ENCODE measurements at places on chromosomes 7 and 10.

- no peak overlapping the region for H3K4me3 ChIP-seq
- DNase-seq, result no peak
- H3K27ac ChIP-seq, result no peak overlapping the region
- no peaks in the 10 kb centered on the region for H3K36me3 ChIP-seq
Measured at GRCh38 chr7:84107259-84107658, 87.3 kb downstream of the SEMA3A start.

DNA sequence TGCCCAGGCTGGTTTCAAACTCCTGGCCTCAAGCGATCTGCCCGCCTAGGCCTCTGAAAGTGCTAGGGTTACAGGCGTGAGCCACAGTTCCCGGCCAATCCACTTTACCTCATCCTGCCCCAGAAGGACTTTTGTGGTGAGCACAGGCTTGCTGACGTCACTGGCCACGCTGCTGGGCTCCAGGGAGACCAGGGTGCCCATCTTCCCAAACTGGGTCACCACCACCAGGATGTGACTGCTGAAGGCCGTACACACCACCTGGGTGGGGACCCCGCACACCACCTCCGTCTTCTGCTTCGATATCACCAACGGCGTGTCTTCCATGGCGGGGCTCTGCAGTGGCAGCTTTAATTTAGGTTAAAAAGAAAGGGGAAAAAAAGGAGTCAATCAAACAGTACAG, 816 bp downstream of the PSMG3 start:
- H3K27me3 ChIP-seq, result no peaks in the 10 kb centered on the region
- peak overlapping the region; percentile 81 for H3K4me3 ChIP-seq

- H3K36me3 ChIP-seq, result no peaks in the 10 kb centered on the region
- peak; percentile 65 for DNase-seq
- H3K27me3 ChIP-seq, result no peaks in the 10 kb centered on the region
- H3K4me1 ChIP-seq, result peaks cover 19% of the 10 kb centered on the region
- H3K4me3 ChIP-seq, result peak overlapping the region; percentile 22
Measured at GRCh38 chr7:131859147-131859821, 302.9 kb upstream of the PODXL start.

DNA sequence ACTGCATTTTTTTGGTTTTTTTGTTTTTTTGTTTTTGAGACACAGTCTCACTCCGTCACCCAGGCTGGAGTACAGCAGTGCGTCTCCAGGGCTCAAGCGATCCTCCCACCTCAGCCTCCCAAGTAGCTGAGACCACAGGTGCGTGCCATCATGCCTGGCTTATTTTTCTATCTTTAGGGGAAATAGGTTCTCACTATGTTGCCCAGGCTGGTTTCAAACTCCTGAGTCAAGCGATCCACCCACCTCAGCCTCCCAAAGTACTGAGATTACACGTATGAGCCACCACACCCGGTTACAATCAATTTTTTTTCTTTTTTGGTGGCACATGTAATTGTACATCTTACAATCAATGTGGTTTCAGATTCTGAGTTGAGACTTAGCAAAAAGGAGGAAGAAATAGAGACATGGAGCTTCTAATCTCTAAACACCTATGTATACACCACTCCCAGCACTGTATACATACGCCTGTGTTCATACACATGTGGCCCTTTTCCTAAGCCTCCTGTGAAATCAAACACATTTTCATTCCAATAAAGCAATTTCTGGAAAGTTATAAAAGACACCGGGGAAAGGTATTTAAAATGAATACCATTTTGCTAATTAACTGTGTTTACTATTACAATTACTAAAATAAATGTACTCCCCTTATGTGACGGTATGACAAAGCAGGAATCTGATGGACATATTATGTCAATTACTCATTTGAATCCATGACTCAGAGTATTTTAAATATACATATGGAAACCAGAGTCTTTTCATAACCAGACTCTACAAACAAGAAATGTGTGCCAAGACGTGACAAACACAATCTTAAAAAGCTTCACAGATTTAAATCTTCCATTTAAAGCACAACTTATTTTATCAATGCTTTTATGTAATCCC, 40.9 kb downstream of the SMURF1 start:
- peak; percentile 70 for DNase-seq
- peaks cover 38% of the 10 kb centered on the region for H3K4me1 ChIP-seq
- no peak overlapping the region for H3K4me3 ChIP-seq
- H3K27me3 ChIP-seq, result no peaks in the 10 kb centered on the region
- no peaks in the 10 kb centered on the region for H3K36me3 ChIP-seq

DNA sequence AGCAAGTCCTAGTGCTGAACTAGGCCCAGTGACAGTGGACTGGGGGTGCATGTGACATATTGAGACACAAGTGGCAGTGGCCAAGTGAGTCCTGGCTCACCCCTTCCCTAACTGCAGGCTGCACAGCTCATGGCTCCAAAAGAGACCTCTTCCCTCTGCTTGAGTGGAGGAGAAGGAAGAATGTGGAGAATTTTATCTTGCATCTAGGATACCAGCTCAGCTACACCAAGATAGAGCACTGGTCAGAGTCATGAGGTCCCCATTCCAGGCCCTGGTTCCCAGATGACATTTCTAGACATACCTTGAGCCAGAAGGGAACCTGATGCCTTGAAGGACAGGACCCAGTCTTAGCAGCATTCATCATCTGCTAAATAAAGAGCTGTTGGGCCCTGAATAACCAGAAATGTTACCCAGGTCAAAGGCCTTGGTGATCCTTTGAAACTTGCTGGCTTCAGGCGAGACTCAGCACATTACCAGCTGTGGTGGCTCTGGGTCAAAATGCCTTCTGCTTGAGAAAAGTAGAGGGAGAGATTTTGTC, 114.5 kb downstream of the CDC14C start:
- H3K4me3 ChIP-seq, result no peak overlapping the region
- H3K27ac ChIP-seq, result no peak overlapping the region
- no peaks in the 10 kb centered on the region for H3K27me3 ChIP-seq
- H3K36me3 ChIP-seq, result no peaks in the 10 kb centered on the region

- H3K4me3 ChIP-seq, result peak overlapping the region; percentile 48
- DNase-seq, result no peak
Measured at GRCh38 chr7:13017881-13018280, 330.4 kb downstream of the ARL4A start.

- no peaks in the 10 kb centered on the region for H3K36me3 ChIP-seq
- no peak overlapping the region for H3K27ac ChIP-seq
- no peaks in the 10 kb centered on the region for H3K27me3 ChIP-seq
- no peak overlapping the region for H3K4me3 ChIP-seq
Measured at GRCh38 chr7:95687759-95688343, 84.5 kb upstream of the DYNC1I1 start.

- no peak overlapping the region for H3K4me3 ChIP-seq
- peak; percentile 64 for DNase-seq
- H3K27ac ChIP-seq, result no peak overlapping the region
Measured at GRCh38 chr7:115300231-115300870, 378.5 kb downstream of the MDFIC start.

- H3K36me3 ChIP-seq, result no peaks in the 10 kb centered on the region
- H3K4me3 ChIP-seq, result no peak overlapping the region
- H3K27me3 ChIP-seq, result peaks cover 18% of the 10 kb centered on the region
- DNase-seq, result no peak
Measured at GRCh38 chr10:78600121-78600665, 468.6 kb upstream of the ZMIZ1 start.

GRCh38 chr7:151895008-151895630, 18.2 kb upstream of the PRKAG2 start:
- peaks cover 33% of the 10 kb centered on the region for H3K27me3 ChIP-seq
- no peaks in the 10 kb centered on the region for H3K36me3 ChIP-seq
- no peak overlapping the region for H3K27ac ChIP-seq
- H3K4me3 ChIP-seq, result no peak overlapping the region
- no peak for DNase-seq

GRCh38 chr10:103186128-103186527, 6.9 kb downstream of the NT5C2 start:
- DNase-seq, result no peak
- H3K27ac ChIP-seq, result no peak overlapping the region
- H3K36me3 ChIP-seq, result no peaks in the 10 kb centered on the region
- H3K27me3 ChIP-seq, result no peaks in the 10 kb centered on the region
- H3K4me3 ChIP-seq, result no peak overlapping the region
- H3K4me1 ChIP-seq, result no peaks in the 10 kb centered on the region

- no peak for DNase-seq
- H3K27me3 ChIP-seq, result no peaks in the 10 kb centered on the region
Measured at GRCh38 chr10:27692663-27693062, 53.0 kb downstream of the MKX start.

GRCh38 chr10:52950578-52950977, 178.0 kb upstream of the MBL2 start:
- no peak overlapping the region for H3K4me3 ChIP-seq
- H3K4me1 ChIP-seq, result no peaks in the 10 kb centered on the region
- H3K27ac ChIP-seq, result no peak overlapping the region
- DNase-seq, result no peak
- H3K27me3 ChIP-seq, result no peaks in the 10 kb centered on the region

GRCh38 chr10:51010977-51011376, 63.3 kb upstream of the PRKG1 start:
- no peak overlapping the region for H3K4me3 ChIP-seq
- H3K27me3 ChIP-seq, result no peaks in the 10 kb centered on the region
- DNase-seq, result no peak
- no peak overlapping the region for H3K27ac ChIP-seq
- no peaks in the 10 kb centered on the region for H3K4me1 ChIP-seq
- no peaks in the 10 kb centered on the region for H3K36me3 ChIP-seq

GRCh38 chr7:96303686-96304443, 18.0 kb downstream of the SLC25A13 start:
- H3K4me3 ChIP-seq, result no peak overlapping the region
- H3K27me3 ChIP-seq, result no peaks in the 10 kb centered on the region
- no peaks in the 10 kb centered on the region for H3K36me3 ChIP-seq
- peaks cover 18% of the 10 kb centered on the region for H3K4me1 ChIP-seq
- H3K27ac ChIP-seq, result peak overlapping the region; percentile 59
- DNase-seq, result peak; percentile 92
